Frontal cortex (tissue), 4 donors: ENCODE measurements at places on chromosomes 7 and 10.

DNA sequence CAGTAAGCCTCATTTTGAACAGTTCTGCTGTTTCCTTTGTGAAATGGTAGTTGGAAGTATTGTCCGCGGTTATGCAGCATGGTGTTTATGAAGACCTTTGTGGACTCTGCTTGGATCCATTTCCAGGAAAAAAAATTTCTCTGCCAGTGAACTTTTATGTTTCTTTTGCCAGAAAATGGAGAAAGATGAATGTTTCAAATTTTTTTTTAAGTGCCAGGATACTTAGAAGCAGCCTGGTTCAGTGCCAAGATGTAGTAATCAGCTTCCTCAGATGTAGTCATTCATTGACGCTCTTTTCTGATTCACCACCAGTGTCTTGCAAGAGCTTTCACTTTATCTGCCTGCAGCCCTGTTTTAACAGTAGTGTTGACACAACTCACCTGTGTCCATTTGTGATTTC, 258.2 kb downstream of the SDK1 start:
- DNase-seq = no peak

DNA sequence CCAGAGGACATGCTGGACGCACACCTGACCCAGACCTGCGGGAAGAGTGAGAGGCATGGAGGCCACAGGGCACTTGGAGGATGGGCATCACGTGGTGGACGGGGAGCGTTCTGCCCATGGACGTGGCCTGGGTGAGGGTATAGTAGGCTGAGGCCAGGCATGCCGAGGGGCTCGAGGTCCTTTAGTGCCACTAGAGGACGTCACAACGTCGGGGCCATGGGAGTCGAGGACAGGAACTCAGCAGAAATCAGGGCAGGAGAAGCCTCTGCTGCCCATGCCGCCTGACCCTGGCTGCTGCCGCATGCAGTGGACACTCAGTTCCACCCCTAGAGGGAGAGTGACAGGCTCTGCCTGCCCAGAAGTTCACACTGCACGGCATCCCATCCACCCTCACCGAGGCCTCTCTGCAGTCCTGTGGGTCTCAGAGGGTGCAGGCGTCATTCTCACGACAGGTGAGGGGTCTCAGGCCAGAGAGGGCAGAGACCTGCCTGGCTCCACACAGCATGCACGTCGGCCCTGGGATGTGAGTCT, 198.7 kb downstream of the ADARB2 start:
- DNase-seq = no peak

GRCh38 chr7:75969182-75969581, 25.2 kb downstream of the TMEM120A start:
- DNase-seq = no peak

DNA sequence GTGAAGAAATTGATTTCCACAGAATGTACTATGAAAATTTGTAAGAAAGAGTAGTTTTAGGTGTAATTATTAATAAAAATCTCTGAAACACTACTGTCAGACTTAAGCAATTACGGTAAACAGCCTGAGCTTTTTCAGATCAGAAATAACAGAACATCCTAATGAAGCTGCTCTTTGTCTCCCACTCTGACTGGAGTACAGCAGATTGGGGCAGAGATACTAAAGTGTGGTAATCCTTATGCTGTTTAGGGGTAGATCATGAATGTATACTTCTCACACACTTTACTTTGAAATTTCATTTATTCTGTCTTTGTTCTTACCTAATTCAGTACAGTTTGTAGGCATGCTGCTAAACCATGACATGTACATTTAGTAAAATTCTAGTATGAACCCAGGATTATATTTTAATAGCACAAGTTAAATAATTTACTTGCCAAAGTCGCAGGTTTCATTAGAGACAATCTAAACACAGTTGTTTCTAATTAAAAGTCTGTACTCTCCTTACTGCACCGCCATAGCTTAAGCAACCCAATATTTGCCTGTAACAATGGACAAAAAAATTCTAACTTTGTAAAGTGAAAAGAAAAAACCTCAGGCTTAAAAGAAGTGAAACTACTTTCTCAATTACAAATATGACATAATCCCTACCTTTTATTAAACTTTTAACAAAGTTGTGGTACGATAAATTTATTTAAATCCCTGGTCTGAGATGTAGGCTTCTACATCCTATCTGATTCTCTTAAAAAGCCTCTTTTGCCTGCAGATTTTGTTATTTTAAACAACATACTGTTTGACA, 88.8 kb downstream of the KMT2E start:
- no peak for DNase-seq

DNA sequence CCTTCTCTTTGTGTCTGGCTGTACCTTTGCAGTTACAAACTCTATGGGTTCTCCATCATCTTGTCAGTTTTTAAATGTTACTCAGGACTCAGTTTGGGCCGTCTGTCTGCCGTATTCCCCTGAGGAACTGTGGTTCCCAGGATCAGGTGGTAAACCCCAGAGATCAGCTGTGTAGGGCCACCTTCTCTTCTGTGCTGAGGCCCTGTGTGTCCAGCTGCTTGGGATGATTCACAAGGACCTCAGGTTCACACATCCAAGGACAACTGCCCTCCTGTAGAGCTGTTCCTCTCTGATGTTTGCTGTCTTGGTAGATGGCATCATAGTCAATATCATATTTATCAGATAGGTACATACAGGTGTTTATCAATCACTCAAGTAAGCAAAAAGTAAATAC, 24.5 kb downstream of the CUL1 start:
- no peak for DNase-seq

GRCh38 chr7:143255564-143255963, 7.7 kb upstream of the GSTK1 start:
- DNase-seq = no peak

- DNase-seq = no peak
These were observed 41.1 kb downstream of the SUGCT start for GRCh38 chr7:40175725-40176510.

DNA sequence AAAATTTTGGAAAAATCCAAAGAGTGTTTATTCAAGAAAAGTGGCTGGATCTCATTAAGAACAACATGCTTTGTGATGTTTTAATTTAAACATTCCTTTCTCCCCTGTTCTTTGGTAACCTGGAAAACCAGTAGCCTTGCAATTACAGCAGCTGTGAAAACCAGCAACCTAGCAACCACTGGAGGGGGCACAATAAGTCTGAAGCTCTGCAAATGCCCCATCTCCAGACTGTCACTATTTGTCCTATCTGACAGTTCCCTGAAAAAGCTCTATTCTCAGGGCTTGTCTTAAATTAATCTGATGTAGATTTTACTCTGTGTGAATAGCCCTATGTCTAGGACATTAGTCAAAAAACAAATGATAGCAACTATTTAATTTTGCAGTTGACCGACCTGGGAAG, 137.6 kb upstream of the THSD7A start:
- no peak for DNase-seq

DNA sequence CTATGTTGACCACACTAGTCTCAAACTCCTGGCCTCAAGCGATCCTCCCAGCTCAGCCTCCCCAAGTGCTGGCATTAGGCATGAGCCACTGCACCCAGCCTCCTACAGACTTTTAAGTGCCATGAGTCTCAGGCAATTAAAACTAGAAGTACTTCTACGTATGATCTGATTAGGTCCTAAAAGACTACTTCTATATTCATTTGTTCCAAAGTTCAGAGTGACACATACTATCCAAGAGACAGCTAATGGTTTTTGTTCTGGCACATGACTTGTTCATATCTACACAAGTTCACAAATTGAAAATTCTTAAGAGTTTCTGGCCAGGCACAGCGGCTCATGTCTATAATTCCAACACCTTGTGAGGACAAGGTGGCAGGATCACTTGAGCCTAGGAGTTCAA, 11.7 kb downstream of the ARHGAP19 start:
- DNase-seq = no peak

DNA sequence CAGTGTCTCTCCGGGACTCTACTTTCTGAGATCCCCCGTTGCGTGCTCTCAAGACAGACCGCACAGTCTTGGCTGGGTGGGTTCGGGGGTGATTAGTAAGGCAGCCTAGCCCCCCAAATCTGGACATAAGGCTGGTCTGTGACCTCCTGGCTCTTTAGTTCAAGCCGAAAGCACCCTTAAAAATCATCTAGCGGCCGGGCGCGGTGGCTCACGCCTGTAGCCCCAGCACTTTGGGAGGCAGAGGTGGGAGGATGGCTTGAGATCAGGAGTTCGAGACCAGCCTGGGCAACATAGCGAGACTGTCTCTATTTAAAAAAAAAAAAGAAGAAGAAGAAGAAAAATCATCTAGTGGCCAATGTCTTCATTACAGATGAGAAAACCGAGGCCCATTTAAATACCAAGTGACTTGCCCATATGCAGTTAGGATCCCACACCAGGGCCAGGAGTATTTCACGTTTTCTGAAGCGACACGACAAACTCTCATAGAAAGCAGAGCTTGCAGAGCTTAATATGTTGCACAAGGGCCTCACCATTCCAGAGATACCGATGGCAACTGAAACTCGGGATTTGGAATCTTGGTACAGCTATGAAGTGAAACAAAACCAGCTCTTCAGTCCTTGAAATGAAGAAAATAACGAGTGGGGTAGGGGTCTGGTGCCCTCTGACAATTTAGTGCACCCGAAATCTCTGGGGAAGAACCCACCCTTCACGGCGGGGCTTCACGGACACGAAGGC, 703 bp upstream of the HILPDA start:
- DNase-seq = peak; percentile 12

DNA sequence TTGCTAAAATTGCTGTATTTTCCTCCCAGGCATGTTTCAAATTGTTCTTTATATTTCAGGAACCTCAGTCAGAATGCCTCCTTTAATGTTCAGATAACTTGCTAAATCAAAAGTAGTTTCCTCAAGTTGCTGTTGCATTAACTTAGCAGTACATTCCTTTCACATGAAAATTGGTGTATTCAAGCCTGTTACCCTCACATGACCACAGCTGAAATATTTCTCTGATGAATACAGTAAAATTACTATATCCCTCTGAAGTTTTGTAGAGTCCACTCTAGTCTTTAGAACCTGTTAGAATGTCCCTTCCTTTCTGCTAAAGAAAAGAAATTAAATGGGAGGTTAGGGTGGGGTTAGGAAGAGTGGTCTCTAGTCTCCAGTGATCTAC, 24.5 kb upstream of the C1GALT1 start:
- no peak for DNase-seq
